HFFc6 (cell line): ENCODE measurements at places on chromosomes 4 and X.

GRCh38 chr4:187504974-187505797 lies 490.4 kb upstream of the ZFP42 start:
- no peak for DNase-seq

- DNase-seq: no peak
Measured at GRCh38 chr4:87216469-87216868, 3.9 kb downstream of the KLHL8 start.

DNA sequence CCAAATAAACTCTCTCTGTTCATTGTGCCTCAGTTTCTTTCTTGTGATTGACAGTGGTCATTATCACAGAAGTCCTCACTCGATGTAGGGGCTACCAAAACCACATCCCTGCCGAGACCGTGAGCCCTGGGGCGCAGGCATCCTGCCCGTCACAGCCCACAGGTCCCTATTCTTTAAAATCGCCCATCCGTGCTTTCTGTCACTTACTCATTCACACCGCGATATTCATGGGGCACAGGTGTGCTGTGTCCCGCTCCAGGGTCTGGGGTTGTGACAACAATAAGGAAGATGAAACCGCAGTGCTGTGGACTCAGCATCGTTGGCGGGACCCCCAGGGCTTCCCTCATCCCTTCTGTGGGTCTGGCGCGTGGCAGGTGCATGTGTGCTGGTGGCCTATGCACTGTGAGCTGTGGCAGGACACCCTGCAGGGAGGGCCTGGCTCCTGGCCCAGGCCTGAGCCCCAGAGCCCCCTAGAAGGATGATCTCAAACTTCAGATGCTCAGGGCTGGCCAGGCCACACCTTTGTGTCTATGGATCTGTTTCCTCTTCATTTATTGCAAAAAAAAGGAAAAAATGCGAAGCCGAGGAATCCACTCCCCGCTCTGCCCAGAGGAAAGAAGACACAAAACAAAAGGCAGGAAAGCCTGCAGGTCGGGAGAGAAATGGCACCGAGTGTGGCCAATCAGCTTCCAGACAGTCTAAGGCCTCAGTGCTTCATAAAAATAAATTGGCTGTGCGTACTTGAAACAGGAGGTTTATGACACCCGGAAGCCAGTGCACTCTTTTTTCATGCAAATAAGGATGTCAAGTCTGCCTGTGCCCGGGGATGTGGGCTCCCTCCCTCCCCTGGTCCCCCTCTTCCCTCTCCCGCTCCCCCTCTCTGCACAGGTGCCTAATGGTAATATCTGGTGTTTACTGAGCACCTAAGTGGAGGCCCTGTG lies 109.5 kb upstream of the ADRA2C start:
- DNase-seq: no peak

- DNase-seq: no peak
Measured at GRCh38 chrX:108173874-108174273, 82.3 kb downstream of the ATG4A start.

- DNase-seq: peak; percentile 61
Measured at GRCh38 chrX:119698845-119699244, 5.9 kb upstream of the SEPTIN6 start.

DNA sequence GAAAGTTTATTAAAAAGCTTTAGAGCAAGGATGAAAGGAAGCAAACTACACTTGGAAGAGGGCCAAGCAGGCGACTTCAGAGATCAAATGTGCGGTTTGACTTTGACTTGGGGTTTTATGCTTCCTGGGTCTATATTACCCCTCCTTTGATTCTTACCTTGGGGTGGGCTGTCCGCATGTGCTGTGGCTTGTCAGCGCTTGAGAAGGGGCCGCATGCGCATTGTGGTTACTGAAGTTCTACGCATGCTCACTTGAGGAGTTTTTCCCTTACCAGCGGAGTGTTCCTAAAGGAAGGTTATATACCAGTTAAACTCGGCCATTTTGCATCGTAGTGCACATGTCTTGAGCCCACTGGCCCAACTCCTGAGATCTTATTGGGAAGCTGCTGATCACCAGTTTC lies 9.9 kb downstream of the ZNF157 start:
- no peak for DNase-seq
